ENCODE measurements at places on chromosomes 6 and 20.
A peak's percentile ranks its signal among the peaks of the same experiment; 100 is the strongest.

DNA sequence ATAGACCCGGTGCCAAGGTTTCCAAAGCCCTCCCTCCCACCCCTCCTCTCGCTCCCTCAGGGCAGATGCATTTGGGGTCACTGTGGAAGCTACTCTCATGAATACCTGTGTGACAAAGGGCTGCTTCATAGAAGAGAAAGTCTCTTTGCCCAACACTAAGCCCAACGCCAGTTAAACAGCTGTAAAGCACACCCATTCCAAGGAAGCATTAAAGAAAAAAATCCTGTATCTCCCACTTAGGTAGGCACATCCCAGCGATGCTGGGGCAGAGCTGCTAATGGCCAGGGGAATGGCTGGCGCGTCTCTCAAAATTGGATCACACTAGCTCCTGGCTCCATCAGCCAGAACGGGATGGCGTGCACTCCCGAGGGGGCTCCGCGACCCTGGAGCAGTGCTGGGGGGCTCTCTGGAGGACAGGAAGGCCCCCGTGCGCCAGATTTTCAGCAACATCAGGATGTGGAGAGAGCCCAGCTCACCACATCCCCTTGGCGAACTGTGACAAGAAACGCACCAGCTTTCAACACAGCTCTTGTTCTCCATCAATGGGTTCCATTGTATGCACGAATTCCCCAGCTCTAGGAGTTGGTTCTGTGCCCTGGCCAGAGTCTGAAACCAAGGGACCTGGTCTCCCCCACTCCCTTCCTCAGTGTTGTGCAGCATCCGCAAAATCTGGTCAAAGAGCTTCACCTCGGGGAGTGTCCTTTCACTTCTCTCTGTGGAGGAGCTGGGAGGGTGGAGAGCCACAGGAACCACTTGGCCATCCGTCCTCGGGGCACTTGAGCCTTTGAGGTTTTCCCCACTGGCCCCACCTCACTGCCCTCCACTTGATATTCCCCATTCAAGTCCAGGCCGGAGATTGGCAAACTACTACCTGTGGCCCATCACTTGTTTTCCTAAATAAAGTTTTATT is 74.1 kb downstream of the TFAP2C start:
- DNase-seq: no peak

GRCh38 chr6:7769702-7770101 is 43.8 kb downstream of the BMP6 start:
- DNase-seq: no peak

GRCh38 chr6:1063671-1064355 is 248.1 kb upstream of the FOXQ1 start:
- no peak for DNase-seq

GRCh38 chr6:34248198-34248726 is 544 bp downstream of the SMIM29 start:
- DNase-seq: peak; percentile 46

- DNase-seq: no peak
These were observed 1239.3 kb downstream of the EPHA7 start for GRCh38 chr6:92180090-92180489.

All from activated naive CD4-positive, alpha-beta T cell treated with Interleukin-2 at 50 U/mL for 16 hours (primary cell).